ENCODE measurements at places on chromosomes 2 and 18. TPM values are rescaled to one million over a fixed set of nuclear protein-coding genes. Genes with fewer than 3 reads are reported as not detected.

DNA sequence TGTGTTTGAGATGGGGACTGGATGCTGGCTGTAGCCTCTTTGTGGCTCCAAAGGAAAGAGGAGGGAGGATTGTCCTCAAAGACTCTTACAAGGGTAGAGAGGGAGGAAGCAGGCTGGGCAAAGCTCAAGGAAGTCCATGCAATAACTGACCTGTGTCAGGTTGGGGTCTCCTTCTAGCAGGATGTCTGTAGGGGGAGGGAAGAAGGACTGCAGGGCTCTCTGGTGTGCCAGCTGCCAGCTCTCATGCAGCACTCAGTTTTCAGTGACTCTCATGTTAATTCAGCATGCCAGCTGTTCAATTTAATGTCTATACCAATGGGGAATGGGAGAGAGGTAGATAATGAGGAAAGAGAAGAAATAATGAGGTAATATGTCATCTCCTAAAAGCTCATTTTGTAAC, 85.3 kb upstream of the RANBP2 start:
- peaks cover 15% of the 10 kb centered on the region for H3K4me1 ChIP-seq
- H3K36me3 ChIP-seq: no peaks in the 10 kb centered on the region
- no peak for DNase-seq
- H3K27me3 ChIP-seq: no peaks in the 10 kb centered on the region

- no peak for DNase-seq
- no peaks in the 10 kb centered on the region for H3K36me3 ChIP-seq
- no peak overlapping the region for H3K27ac ChIP-seq
- no peaks in the 10 kb centered on the region for H3K4me1 ChIP-seq
- H3K4me3 ChIP-seq: no peak overlapping the region
- no peaks in the 10 kb centered on the region for H3K27me3 ChIP-seq
Measured at GRCh38 chr2:198187841-198188240, 383.4 kb downstream of the PLCL1 start.

DNA sequence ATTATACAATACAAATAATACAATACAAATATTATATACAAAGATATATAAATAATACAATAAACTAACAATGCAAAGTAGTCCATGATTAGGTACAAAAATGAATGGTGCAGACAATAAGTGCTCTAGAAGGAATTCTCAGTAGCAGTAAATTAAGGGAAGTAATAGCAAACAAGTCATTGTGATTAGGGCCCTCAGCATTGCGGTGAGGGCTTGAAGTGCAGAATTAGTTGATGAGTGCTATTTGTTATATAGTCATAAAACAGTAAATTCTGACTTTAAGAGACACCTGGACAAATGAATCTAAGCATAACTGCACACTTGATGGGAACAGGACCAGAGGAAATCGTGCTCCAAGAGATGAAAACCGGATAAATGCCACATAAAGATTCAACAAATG, 74.9 kb downstream of the ANKRD44 start:
- no peak for DNase-seq
- no peak overlapping the region for H3K27ac ChIP-seq
- H3K27me3 ChIP-seq: no peaks in the 10 kb centered on the region

KRTCAP3 gene
- total RNA-seq: 3.8 TPM

HRH4 gene
- total RNA-seq: 0.29 TPM

Measured in breast epithelium (tissue), 4 donors.